Posterior cingulate gyrus (tissue), 11 donors: ENCODE measurements at places on chromosomes 2 and 18.

GRCh38 chr18:811892-812375 is at the start of gene YES1:
YES1 (minus strand) TSS chr18:812242; CDS start chr18:756827, 55,415 bp downstream.
- DNase-seq: no peak

- no peak for DNase-seq
Observed at GRCh38 chr18:12085136-12085535, 8.5 kb upstream of the ANKRD62 start.

GRCh38 chr2:165475277-165476004 is 5.9 kb downstream of the CSRNP3 start:
- DNase-seq: no peak

DNA sequence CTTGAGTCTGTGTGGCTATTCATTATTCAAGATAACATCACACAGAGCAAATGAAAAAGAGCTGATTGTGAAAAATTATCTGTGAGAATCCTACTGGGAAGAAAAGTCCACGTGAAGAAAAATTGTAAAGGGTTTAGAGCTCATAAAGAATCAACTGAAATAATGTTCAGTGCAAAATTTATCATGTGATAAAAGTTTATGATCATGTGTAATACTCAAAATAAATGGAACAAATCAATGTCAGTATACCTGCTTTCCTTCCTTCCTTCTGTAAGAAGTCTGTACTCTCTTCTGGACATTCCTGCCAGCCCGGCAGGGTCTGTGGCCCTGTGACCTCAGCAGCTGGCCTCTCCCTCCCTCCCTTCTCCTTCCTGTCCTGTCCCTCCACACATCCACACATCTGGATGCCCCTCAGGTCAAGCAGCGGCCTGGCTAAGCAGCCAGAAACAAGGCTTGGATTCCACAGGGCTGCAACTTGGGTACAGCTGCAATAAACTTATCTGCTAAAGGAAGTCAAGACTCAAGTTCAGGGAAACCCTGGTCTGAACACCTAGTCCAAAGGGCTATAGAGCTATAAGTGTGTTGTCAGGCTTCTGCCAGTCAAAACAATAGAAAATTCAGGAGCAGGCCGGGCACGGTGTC is 172.1 kb downstream of the MREG start:
- DNase-seq: no peak

GRCh38 chr2:176088937-176089842 is 3.3 kb upstream of the HOXD13 start:
- no peak for DNase-seq

DNA sequence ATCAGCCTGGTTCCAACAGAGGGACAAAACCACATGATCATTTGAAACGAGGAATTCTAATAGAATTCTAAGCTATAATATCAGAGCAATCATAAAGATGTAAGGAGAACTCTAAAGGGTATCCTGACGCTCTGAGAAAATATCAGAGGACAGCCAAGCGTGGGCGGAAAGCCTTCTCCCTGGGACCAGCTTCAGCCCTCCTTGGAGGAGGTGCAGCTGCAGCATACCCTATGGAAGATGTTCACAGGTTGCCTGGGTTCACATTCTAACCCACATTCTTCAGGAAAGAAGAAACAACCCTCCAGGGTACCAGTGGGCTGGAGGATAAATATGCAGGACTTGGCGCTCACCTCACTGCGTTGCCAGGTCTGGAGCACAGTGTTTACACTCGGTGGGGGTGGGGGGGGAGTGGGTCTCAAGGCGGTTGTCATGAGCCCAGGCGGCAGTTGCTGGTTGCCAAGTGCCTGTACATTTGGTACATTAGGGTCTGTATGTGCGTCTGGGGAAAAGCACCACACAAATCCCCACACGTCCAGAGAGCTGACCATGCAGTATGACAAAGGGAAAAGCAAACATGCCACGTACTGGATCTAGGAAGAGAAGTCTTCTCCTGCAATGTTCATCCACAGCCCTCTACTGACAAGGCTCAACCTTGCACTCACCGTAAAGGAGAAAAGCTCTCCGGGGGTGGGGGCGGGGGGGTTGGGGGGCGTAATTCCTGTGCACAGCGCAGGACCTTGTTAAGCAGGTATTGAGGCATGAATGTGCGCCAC is 80.5 kb downstream of the CDH19 start:
- no peak for DNase-seq

DNA sequence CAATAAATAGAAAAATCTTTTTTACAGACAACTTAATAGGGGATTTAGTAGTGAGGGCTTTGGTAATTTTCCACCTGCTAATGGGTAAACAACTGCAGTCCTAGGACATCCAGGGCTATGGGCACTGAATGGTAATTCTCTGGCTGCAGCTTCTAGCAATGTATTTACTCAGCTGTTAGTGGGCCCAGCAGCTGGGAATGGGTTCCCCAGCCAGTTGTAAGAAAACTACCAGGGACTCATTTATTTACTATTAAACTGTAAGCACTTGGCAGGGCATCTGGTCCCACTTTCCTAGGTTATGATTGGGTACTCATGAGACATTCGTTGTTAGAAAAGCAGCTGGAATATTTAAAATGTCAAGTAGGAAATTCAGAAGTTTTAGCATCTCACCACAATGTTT is 363.8 kb upstream of the TRIB2 start:
- DNase-seq: no peak

GRCh38 chr2:881204-881918 is 69.3 kb upstream of the SNTG2 start:
- no peak for DNase-seq

DNA sequence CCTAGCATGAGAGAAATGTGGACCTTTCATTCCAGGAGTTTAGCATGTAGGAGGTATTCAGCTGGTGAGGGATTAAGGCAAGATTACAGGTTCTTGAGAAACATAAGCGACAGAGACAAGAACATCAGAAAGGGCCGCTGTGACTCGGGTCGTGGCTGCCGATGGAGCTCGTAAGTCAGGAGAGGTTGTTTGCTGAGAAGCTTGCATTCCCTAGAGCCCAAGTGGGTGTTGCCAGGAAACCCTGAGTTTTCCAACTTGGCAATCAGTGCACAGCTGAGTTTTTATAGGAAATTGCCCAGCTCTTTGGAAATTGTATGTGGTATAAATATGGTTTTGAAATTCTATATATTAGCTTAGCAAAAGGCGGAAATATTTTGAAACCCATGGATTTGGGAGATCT is 46.4 kb upstream of the CYP1B1 start:
- DNase-seq: no peak

DNA sequence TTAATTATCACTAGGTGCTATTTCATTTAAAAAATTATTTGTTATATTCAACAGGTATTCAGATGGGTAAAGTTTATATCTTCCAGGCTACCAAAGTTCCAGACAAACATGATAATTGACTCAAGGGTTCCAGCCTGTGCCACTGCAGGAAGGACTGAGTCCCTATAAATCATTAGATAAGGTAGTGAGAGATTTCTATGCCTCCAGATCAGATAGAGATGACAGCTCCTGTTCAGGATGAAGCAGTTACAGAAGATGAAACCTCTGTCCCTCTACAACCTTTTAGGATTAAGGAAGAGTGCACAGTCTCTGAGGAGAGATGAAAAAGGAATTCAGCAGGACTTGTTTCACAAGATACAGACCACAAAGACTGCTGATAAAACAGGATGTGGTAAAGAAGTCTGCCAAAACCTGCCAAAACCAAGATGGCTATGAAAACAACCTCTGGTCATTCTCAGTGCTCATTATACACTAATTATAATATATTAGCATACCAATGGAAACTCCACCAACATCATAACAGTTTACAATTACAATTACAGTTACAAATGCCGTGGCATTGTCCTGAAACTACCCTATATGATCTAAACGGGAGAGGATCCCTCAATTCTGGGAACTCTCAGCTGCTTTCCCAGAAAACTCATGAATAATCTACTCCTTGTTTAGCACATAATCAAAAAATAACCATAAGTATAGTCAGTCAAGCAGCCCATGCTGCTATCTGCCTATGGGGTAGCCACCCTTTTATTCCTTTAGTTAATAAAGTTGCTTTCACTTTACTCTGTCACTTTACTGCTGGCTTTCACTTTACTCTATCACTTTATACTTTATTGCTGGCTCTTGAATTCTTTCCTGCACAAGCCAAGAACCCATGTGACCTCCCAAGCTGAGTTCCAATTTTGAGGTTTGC is 288.5 kb downstream of the PDE11A start:
- DNase-seq: no peak

DNA sequence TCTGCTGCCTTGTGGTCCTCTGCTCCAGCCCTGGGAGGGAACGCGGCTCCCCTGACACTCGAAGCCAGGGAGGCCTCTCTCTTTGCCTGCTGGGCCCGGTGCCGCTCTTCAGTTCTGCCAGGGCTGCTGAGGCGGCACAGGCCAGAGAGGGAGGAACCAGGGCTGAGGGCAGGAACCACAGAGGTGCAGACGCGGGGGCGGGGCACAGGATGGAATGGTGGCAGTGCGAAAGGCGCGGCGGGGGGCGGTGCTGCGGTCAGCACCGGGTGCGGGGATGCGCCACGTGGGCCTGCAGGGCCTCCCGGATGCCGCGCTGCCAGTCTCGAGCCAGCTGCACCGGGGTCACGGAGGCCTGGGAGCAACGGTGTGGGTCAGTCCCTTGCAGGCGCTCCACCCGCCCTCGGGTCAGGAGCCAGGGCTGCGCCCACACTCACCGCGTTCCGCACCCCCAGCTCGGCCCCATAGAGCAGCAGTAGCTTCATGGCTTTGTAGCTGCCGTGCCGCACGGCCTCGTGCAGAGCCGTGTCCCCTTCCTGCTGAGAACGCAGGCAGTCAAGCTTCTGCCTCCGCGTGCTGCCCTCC is 4.4 kb downstream of the ANKRD23 start:
- no peak for DNase-seq

GRCh38 chr18:60180671-60181070 is 191.9 kb downstream of the MC4R start:
- DNase-seq: no peak

DNA sequence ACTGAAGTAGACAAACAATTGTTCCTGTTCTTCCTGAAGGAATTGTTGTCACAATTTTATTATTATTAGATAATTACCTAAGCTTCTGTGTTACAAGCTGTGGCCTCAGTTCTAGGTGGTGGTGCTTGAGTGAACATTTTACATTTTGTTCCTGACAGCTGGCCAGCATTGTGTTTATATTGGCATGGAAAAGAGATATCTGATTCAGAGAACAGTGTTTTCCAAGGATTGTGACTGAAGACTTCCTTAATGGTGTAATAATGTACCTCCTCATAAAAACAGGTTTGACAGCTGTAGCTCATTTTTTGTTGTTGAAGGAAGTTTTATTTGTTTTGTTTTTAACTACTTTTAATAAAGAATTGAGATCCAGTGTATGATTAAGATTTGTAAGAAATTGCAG is 95.2 kb downstream of the EPB41L5 start:
- no peak for DNase-seq

DNA sequence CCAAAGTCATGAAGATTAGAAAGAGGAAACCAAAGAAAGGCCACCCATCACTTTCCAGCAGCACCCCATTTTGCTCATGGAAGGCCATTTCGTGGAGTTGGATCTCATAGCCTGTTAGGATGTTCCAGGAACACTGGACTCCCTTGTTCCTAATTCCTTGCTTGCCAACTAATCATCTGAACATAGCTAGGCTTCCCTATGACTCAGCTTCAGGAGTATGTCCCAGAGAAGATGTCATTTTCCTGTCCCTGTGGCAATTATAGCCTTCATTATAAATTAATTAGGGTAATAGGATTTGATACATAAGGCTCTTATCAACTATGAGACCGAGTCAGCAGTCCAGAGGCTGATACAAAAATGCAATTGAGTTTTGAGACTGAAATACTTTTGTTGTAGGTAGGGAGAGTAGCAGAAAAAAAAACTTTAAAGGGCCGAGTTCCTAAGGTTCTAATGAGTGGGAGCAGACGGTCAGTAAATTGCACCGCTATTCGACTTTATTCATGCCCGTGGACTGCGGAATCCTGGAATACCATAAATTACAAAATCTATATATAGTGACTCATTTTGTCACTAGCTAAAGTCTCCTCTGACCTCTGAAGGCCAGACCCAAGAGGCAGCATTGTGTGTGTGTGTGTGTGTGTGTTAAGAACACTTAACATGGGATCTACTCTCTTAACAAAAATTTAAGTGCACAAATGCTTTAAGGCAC is 311.8 kb downstream of the FBXO15 start:
- no peak for DNase-seq

- DNase-seq: no peak
Observed at GRCh38 chr2:240111253-240111652, 24.9 kb downstream of the COPS9 start.

- DNase-seq: no peak
Observed at GRCh38 chr2:66866331-66867062, 431.6 kb downstream of the MEIS1 start.

GRCh38 chr18:76923485-76924085 is 101.2 kb downstream of the ZNF236 start:
- no peak for DNase-seq

DNA sequence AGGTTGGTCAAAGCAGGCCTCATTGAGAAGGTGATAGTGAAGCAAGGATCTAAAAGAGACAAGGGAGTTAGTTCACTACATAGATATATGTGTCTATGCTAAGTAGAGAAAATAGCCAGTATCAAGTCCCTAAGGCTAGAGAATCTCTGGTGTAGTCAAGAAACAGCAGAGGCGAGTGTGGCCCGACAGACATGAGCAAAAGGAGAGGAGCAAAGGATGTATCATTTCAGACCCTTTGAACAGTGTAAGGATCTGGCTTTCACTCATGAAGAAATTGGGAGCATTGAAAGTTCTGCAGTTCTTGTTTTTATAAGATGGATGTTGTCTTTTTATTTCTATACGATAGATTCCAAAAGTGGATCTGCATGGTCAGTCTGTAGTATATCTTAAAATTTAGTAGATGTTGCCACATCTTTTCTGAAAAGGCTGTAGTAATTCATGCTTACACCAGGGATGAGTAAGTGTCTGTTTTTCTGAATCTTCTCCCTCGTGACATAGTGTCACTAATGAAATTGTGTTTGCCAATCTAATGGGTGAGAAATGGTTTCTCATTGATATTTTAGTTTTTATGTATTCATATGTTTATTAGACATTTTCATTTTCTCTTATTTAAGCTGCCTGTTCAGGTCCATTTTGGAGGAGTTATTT is 18.8 kb downstream of the SP100 start:
- DNase-seq: no peak

GRCh38 chr2:10340593-10340975 is 37.9 kb downstream of the HPCAL1 start:
- no peak for DNase-seq

- DNase-seq: no peak
Observed at GRCh38 chr2:96254571-96254970, 11.2 kb downstream of the TMEM127 start.

- DNase-seq: no peak
Observed at GRCh38 chr2:131010566-131010965, 82.7 kb downstream of the FAM168B start.
